Dorsolateral prefrontal cortex (tissue), 122 donors: ENCODE measurements at places on chromosomes 4 and X. TPM values are rescaled to one million over a fixed set of nuclear protein-coding genes. Genes with fewer than 3 reads are reported as not detected.

DNA sequence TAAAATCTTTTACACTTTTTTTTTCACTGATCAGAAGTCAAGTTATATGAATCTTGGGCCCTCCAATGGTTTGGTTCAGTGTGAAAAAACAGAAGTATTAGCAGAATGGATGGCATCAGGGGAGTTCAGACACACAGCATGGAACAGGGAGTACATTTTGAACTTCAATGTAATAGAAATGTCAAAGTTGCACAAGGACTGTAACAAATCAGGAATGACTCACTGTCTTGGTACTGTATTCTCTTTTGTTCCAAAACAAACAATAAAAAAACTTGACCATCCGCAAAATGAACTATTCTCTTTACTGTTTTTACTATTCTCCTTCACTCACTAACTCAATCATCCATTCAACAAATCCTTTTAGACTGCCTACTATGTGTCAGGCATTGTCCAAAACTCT is 401.0 kb downstream of the FSTL5 start:
- no peak for DNase-seq

GRCh38 chrX:29661290-29661689 is 554.1 kb upstream of the MAGEB2 start:
- DNase-seq = no peak

GRCh38 chr4:80171656-80172055 is 25.6 kb upstream of the PRDM8 start:
- no peak for DNase-seq

DNA sequence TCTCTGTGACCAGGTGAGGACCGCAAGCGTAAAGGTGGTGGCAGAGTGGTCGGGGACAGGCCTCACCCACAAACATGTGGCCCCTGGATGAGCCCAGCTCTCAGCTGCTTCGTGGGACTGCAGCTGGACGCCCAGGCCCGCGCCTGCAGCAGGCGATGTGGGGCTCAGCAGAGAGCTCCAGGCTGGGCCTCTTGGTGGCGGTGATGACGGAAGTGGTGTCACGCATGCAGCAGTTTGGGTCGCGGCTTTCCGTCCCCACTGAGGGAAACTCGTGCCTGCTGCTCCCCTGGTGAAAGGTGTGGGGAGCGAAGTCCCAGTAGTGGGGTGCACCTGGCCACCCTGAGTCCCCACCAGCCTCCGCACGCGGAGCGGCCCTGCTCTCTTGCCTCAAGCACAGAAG is 26.9 kb downstream of the PCGF3 start:
- no peak for DNase-seq

DNA sequence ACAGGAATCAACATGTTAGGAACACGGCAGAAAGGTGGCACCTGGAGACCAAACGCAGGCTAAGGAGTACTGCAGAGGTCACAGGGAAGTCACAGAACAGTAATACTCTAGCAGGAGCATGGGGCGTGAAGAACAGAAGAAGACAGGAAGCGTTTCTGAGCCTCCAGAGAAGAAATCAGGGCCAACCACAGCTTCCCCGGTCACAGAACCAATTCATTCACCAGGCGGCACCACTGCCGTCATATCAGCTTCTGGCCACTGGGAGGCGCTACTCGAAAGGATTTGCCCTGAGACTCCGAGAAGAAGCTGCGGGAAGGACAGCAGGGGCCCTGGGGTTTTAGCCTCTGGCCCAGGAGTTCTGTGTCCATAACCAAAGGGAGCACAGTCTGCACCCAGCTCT is 78.0 kb upstream of the DRD5 start:
- peak; percentile 57 for DNase-seq

DNA sequence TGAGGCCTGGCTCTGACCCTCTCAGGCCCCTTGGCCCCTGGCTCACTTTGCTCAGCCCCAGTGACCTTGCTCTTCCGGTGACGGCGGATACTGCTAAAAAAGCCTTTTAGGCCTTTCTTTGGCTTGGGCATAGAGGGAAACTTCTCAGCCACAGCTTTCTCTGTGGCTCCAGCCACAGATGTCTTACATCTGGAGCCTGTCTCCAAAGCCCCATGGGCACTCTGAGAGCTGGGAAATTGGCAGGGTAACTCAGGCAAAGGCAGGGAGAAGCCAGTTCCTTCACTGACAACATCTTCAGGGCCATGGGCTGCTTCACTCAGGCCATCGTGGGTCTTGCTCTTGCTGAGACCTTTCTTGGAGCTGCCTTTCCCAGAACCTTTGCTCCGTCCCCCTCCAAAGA is 12.8 kb downstream of the AMER1 start:
- no peak for DNase-seq

Gene PRPS2
- total RNA-seq = 37.3 TPM

DNA sequence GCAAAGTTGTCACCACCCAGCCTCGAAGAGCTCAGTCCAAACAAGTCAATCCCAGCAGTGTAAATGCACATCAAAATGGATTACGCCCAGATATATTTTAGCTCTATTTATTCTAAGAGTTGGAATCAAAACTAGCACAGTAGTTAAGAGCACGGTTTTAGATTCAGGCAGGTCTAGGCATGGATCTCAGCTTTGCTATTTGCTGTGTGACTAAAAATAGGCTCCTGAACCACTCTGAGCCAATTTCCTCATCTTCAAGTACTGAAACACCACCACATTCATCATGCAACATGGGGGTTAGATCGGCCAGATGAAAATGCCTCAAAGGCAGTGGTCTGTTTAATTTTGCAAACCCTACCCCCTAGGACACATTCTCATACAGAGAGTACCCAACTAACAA is 55.9 kb upstream of the FGFBP2 start:
- DNase-seq = no peak

- DNase-seq = peak; percentile 58
Measured at GRCh38 chrX:152926923-152927322, 29.1 kb downstream of the ZNF185 start.

- no peak for DNase-seq
Measured at GRCh38 chr4:39169426-39169825, 12.9 kb upstream of the WDR19 start.

- no peak for DNase-seq
Measured at GRCh38 chr4:38606587-38606905, 57.5 kb upstream of the KLF3 start.

GRCh38 chr4:20253735-20254409 is 2.2 kb downstream of the SLIT2 start:
- DNase-seq = peak; percentile 47

GRCh38 chr4:113699772-113700171 is 61.8 kb downstream of the CAMK2D start:
- no peak for DNase-seq

- DNase-seq = no peak
Measured at GRCh38 chrX:132504417-132504816, 15.6 kb upstream of the MBNL3 start.

- DNase-seq = no peak
Measured at GRCh38 chr4:37648084-37648817, 37.9 kb downstream of the RELL1 start.

GRCh38 chrX:2735270-2735669 is 16.6 kb upstream of the XG start:
- no peak for DNase-seq

DNA sequence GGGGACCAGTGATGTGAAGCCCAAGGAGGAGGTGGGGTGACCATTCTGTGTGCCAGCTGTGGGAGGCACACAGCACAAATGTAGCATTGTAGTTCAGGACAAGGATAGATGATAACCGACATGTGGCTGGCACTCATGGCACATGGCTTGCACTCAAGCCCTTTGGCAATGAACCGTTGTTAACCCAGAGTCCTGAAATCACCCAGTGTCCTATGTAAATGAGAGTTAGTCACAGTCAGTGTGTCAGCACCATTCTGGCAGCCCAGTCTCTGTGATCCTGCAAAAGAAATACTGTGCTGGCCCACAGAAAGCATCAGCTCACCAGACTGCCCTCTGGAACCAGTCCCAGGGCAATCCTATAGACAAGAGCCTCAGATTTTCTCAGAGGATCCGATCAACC is 339.3 kb downstream of the MID1IP1 start:
- no peak for DNase-seq

Gene NR3C2
- 56.9 TPM for total RNA-seq

- no peak for DNase-seq
Measured at GRCh38 chr4:142480244-142480643, 365.9 kb downstream of the INPP4B start.

- DNase-seq = no peak
Measured at GRCh38 chr4:45284400-45285085, 558.2 kb upstream of the GNPDA2 start.

DNA sequence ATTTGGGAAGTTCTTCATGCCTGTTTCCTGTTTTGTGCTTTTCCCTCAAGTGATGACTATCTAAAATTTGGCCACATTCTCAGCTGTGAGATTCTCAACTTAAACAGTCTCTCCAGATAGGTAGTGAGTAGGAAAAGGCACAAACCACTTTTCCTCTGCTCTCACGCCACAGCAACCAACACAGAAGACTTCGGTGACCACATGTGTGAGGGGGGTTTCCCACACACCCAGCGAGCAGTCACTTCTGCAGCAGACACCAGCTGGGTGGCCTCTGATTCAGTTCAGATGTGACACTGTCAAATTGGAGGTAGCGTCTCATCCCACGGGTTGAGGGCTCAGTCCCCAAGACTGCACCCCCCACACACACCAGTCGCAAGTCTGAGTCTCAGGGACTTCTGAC is 25.1 kb upstream of the CLDN34 start:
- DNase-seq = no peak

DNA sequence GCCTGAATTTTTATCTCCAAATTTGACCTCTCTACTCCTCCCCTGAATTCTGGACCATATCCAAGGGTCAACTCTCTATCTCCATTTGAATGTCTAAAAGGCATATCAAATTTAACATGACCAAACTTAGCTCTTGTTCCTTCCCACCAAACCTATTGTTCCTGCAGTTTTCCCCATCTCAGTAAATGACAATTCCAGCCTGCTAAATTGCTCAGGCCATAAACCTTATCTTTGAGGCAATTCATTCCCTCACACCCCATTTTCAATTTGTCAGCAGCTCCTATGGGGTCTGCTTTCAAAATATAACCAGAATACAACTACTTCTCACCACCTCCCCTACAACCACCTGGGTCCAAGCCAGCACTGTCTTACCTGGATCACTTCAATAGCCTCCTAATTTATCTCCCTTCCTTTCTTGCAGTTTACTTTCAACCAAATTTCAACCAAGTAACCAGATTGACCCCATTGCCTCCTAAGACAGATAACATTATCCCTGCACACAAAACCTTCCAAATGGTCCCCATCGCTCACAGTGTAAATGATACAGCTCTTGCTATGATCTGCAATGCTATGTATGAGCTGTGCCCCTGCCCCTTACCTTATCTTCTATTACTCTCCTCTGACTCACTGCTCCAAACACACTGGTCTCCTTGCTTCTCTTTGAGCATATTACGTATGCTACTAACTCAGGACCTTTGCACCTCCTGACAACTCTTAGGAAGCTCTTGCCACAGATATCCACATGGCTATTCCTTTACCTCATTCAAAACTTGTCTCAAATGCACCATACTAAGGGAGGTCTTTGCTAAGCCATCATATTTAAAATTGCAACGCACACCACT is 66.0 kb downstream of the CAMK2D start:
- no peak for DNase-seq

Gene TREX2
- 1.5 TPM for total RNA-seq

DNA sequence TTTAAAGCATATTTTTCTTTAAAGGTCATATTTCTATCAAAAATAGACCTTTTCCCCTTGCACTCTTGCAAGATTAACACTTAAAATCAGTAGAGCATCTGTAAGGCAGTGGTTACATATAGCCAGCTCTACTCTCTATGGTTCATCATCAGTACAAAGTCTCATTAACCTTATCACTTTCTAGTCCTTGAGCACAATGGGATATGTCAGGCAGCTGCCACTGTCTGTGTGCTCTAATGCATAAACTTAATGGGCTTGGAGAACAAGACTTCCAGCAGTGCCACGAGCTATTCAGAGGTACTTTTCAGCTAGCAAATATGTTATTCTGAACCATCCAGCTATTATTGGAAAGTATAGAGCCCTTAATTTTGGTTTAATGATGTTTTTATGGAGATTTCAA is 393.7 kb downstream of the GASK1B start:
- no peak for DNase-seq

DNA sequence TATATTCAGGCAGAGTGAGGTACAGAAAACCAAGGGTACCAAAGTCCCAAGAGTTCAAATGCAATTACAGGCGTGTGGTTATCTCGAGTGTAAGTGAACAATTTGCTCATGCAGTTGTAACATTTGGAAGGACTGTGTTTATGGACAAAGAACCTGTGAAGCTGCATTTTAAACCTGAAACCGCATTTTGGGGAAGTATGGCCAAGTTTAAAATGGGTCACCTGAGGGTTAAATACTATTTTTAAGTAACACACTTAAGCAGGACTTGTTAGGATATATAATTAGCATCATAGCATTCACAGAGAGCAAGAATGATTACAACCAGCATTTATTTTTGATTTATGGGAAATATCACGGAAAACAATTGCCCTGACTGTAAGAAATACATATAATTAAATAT is 79.1 kb upstream of the LCORL start:
- no peak for DNase-seq

GRCh38 chrX:29043746-29044145 is 456.5 kb downstream of the IL1RAPL1 start:
- DNase-seq = no peak

DNA sequence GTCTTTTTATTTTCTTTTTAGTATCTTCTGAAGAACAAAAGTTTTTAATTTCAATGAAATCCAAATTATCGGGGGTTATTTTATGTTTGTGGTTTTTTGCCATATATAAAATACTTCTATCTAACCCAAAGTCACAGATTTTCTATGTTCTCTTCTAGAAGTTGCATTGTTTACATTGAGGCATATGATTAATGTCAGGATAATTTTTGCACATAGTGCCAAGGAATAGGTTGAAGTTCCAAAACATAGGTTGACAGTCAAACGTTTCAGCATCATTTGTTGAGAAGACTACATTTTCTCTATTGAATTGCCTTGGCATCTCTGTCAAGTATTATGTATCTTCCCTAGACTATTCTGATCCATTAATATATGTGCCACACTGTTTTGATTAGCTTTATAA is 64.5 kb downstream of the ANKRD17 start:
- DNase-seq = no peak

DNA sequence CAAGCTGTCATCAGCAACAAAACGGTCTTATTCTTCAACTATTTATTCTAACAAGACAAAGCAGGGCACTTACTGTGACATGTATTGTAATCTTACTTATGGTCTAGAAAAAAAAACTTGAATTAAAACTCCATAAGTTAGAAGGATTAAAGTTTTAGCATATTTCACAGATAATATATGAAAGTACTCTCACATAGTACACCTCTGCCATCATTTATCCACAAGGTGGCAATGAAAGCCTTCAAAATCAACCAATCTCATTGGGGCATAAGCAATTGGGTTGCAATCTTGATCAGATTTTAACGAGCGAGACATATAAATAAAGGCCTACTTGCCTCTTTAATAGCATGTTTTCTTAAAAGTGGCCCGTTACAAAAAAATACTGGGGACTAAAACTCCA is 1382.9 kb downstream of the FAM133A start:
- DNase-seq = no peak

DNA sequence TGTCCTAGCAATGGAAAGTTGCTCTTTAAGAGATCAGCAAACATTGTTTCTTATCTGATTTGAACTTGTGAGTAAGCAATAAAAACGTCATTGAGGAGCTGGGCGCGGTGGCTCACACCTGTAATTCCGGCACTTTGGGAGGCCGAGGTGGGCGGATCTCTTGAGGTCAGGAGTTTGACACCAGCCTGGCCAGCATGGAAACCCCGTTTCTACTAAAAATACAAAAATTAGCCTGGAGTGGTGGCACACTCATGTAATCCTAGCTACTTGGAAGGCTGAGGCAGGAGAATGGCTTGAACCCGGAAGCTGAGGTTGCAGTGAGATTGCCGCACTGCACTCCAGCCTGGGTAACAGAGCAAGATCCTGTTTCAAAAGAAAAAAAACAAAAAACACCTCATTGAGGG is 11.2 kb upstream of the PLAC8 start:
- no peak for DNase-seq
